ENCODE measurements at places on chromosomes 7 and 10. TPM values are rescaled to one million over a fixed set of nuclear protein-coding genes. Genes with fewer than 3 reads are reported as not detected.

DNA sequence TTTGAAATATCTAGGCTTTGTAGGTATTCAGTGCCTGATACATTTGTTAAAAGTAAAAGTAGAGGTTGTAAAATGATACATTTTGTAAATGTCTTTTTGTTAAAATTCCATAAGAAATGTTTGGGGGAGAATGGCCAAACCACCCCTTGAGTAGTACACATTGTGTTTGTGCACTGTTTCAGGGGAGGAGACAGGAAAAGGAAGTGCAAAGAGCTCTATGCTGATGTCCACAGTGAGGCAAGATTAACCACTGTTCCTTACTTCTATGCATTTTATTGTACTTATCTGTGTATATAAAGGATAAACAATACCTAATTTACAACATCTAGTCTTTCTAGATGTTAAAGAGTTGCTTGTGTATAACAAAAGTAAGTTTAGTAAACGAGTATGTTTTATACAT, 7.4 kb upstream of the CYCS start:
- H3K36me3 ChIP-seq, result peaks cover 11% of the 10 kb centered on the region
- H3K4me1 ChIP-seq, result peaks cover 9% of the 10 kb centered on the region
- no peaks in the 10 kb centered on the region for H3K27me3 ChIP-seq
- no peak overlapping the region for H3K27ac ChIP-seq
- DNase-seq, result no peak

CYP2C18 gene
- not detected for total RNA-seq

- H3K4me1 ChIP-seq, result peaks cover 38% of the 10 kb centered on the region
- H3K36me3 ChIP-seq, result no peaks in the 10 kb centered on the region
- DNase-seq, result no peak
- H3K27ac ChIP-seq, result no peak overlapping the region
Measured at GRCh38 chr7:50613473-50613872, 48.3 kb upstream of the DDC start.

PPP1R17 gene
- not detected for total RNA-seq

UNCX gene
- total RNA-seq, result not detected

LRRN3 gene
- 337 TPM for total RNA-seq

MRPL43 gene
- 64.9 TPM for total RNA-seq

SPDYE8 gene
- not detected for total RNA-seq

GRCh38 chr10:129279446-129280154, 187.4 kb upstream of the MGMT start:
- H3K4me1 ChIP-seq, result peaks cover 10% of the 10 kb centered on the region
- no peak for DNase-seq
- H3K36me3 ChIP-seq, result no peaks in the 10 kb centered on the region
- peaks cover 16% of the 10 kb centered on the region for H3K27me3 ChIP-seq

- DNase-seq, result no peak
- H3K27ac ChIP-seq, result no peak overlapping the region
- H3K27me3 ChIP-seq, result peaks cover 13% of the 10 kb centered on the region
- no peak overlapping the region for H3K4me3 ChIP-seq
- no peaks in the 10 kb centered on the region for H3K4me1 ChIP-seq
- H3K36me3 ChIP-seq, result no peaks in the 10 kb centered on the region
Measured at GRCh38 chr7:91374321-91374989, 110.2 kb downstream of the FZD1 start.

AOC1 gene
- total RNA-seq, result not detected

SLIT1 gene
- total RNA-seq, result 0.11 TPM

SPDYE5 gene
- not detected for total RNA-seq

- H3K4me1 ChIP-seq, result peaks cover 50% of the 10 kb centered on the region
- no peak for DNase-seq
- H3K4me3 ChIP-seq, result peak overlapping the region; percentile 58
- peak overlapping the region; percentile 48 for H3K27ac ChIP-seq
Measured at GRCh38 chr10:22624287-22624738, 90.1 kb downstream of the PIP4K2A start.

ZNF485 gene
- 11.7 TPM for total RNA-seq

DNA sequence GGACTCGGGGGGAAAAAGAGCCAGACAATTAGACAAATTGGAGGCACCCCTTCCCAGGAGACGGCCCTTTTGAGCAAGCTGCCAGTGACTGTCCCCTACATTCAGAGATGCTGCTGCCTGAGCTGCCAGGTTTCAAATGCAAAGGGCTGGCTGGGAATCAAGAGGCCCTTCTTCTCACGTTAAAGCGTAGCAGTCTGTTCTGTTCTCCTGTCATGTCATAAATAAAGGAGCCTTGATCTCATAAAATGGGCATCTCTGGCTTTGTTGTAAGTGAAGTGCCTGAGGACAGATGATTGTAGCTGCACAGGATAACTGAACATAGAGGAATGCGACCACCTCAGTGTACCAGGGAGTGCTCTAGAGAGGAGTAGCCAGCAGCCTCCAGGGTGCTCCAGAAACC, 917.9 kb downstream of the GRID1 start:
- H3K4me1 ChIP-seq, result no peaks in the 10 kb centered on the region
- no peaks in the 10 kb centered on the region for H3K27me3 ChIP-seq
- no peak overlapping the region for H3K4me3 ChIP-seq

DNA sequence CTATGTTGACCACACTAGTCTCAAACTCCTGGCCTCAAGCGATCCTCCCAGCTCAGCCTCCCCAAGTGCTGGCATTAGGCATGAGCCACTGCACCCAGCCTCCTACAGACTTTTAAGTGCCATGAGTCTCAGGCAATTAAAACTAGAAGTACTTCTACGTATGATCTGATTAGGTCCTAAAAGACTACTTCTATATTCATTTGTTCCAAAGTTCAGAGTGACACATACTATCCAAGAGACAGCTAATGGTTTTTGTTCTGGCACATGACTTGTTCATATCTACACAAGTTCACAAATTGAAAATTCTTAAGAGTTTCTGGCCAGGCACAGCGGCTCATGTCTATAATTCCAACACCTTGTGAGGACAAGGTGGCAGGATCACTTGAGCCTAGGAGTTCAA, 11.7 kb downstream of the ARHGAP19 start:
- no peak overlapping the region for H3K4me3 ChIP-seq
- peaks cover 21% of the 10 kb centered on the region for H3K4me1 ChIP-seq
- no peak for DNase-seq
- H3K27me3 ChIP-seq, result no peaks in the 10 kb centered on the region

GRCh38 chr7:17130281-17131059, 168.0 kb upstream of the AHR start:
- DNase-seq, result no peak
- H3K4me1 ChIP-seq, result peaks cover 18% of the 10 kb centered on the region
- no peak overlapping the region for H3K27ac ChIP-seq
- H3K36me3 ChIP-seq, result no peaks in the 10 kb centered on the region
- no peaks in the 10 kb centered on the region for H3K27me3 ChIP-seq
- peak overlapping the region; percentile 15 for H3K4me3 ChIP-seq

ZWINT gene
- total RNA-seq, result 3.3 TPM

BTBD16 gene
- not detected for total RNA-seq

DNA sequence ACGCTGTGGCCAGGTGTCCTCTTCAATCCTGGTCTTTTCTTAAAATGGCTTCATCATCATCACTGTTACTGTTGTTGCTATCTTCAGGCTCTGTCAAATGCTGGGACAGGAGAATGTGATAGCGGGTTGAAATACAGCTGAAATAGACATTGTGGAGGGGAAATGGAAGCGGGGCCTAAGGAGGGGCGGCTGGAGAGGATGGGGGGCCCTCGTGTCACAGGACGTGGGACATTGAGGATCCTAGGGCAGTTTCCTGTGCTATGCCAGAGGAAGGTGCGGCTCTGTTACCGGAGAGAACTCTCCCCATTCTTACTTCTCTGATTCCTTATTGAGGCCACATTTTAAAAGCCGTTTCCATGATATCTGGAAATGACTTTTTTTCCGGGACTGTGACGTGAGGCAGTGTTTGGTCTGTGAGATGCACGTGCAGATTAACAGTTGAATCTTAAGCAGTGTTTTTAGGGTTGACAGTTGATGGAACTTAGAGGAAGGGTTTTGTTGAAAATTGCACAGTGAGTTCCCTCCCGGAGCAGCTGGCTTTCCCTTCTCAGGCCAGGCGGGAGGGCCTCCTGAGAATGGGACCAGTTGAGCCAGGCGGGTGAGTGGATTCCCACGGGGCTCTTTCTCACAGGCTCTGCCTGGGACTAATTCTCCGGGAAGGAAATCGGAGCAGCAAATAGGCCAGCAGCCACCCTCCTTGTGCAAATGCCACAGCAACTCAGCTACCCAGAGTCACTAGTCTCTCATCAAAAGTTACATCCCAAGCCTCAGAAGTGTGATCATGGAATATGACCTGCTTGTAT, 125.2 kb downstream of the TACC2 start:
- no peak overlapping the region for H3K27ac ChIP-seq
- peak overlapping the region; percentile 55 for H3K4me3 ChIP-seq
- no peak for DNase-seq
- no peaks in the 10 kb centered on the region for H3K36me3 ChIP-seq
- H3K4me1 ChIP-seq, result no peaks in the 10 kb centered on the region
- peaks cover 24% of the 10 kb centered on the region for H3K27me3 ChIP-seq

- no peaks in the 10 kb centered on the region for H3K4me1 ChIP-seq
- H3K27ac ChIP-seq, result no peak overlapping the region
- no peak overlapping the region for H3K4me3 ChIP-seq
- no peaks in the 10 kb centered on the region for H3K36me3 ChIP-seq
- no peak for DNase-seq
- peaks cover 16% of the 10 kb centered on the region for H3K27me3 ChIP-seq
Measured at GRCh38 chr10:129853562-129853903, 110.5 kb downstream of the EBF3 start.

DNA sequence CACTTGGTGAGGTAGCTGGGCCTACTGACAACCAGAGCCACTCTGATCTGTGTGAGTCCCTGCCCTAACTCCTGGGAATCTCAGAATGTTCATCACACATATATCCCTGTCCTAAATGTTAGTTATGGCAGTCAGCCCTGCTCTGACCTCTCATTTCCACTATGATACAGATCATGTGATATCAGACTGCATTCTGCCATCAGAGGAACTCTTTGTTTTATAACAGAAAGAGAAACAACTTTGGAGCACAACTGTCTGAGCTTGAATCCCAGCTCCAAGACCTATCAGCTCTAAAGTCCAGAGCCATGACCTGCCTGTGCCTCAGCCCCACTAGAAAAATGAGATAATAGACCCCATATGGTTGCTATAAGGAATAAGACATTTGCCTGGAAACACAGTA, 54.6 kb upstream of the ABCB4 start:
- peaks cover 6% of the 10 kb centered on the region for H3K4me1 ChIP-seq
- no peak for DNase-seq
- no peaks in the 10 kb centered on the region for H3K27me3 ChIP-seq
- peaks cover 53% of the 10 kb centered on the region for H3K36me3 ChIP-seq
- H3K4me3 ChIP-seq, result no peak overlapping the region

PNLIPRP3 gene
- not detected for total RNA-seq

DNA sequence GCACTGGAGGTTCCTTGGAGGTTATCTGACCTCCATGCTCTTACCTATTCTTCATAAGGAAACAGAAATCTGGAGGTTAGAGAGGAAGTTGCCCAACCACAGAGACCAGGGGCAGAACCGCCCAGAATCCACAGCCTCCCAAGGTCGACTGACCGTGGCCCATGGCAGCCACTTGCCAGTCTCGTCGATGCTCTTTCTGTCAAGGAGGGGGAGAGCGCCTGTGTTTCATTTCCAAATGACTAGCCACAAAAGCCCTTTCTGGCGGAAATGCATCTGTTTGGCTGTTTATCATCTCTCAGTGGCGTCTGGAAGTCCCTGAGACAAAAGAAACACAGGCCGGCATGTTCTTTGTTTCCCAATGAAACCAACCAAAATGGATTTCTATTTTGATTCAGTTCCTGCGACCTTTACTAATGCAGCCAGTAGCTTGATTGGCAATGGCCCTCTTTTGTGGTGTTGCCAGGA, 2.9 kb downstream of the RAMP3 start:
- H3K4me3 ChIP-seq, result no peak overlapping the region
- DNase-seq, result no peak
- peaks cover 25% of the 10 kb centered on the region for H3K27me3 ChIP-seq
- peaks cover 8% of the 10 kb centered on the region for H3K4me1 ChIP-seq
- H3K27ac ChIP-seq, result no peak overlapping the region

CYP3A7 gene
- total RNA-seq, result not detected

- H3K4me3 ChIP-seq, result no peak overlapping the region
- peak overlapping the region; percentile 36 for H3K27ac ChIP-seq
- DNase-seq, result no peak
- peaks cover 6% of the 10 kb centered on the region for H3K36me3 ChIP-seq
- H3K27me3 ChIP-seq, result no peaks in the 10 kb centered on the region
Measured at GRCh38 chr7:36475381-36475780, 85.7 kb downstream of the ANLN start.

PRTFDC1 gene
- total RNA-seq, result 1.8 TPM

MINDY4 gene
- 0.94 TPM for total RNA-seq

Data from naive thymus-derived CD8-positive, alpha-beta T cell (primary cell).